ENCODE measurements at places on chromosomes 6 and 20. TPM values are rescaled to one million over a fixed set of nuclear protein-coding genes. Genes with fewer than 3 reads are reported as not detected.

GRCh38 chr20:64042054-64042781 lies 6.2 kb downstream of the C20orf204 start:
- H3K36me3 ChIP-seq = no peaks in the 10 kb centered on the region
- H3K4me3 ChIP-seq = peak overlapping the region; percentile 20
- DNase-seq = no peak
- H3K27me3 ChIP-seq = peaks cover 11% of the 10 kb centered on the region
- no peaks in the 10 kb centered on the region for H3K4me1 ChIP-seq
- no peak overlapping the region for H3K27ac ChIP-seq

DNA sequence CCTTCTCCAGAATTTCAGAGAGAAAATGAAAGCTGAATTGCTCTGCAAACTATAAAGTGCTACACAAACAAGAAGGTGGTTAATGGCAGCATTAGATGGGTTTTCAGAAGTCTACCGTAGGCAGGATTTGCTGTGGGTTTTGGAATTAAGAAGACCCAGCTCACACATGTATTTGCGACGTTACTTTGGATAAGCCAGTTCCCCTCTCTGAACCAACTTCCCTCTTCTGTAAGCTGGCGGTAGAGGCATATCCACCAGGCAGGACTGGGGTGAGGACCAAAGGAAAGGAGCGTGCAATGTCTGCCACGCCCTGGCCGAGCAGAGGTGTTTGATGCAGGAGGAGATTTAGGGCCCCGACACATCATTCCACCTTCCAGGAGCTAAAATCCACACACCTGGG lies 6.9 kb downstream of the RSPO4 start:
- H3K36me3 ChIP-seq = no peaks in the 10 kb centered on the region
- H3K27ac ChIP-seq = no peak overlapping the region
- no peaks in the 10 kb centered on the region for H3K27me3 ChIP-seq
- H3K4me3 ChIP-seq = no peak overlapping the region
- no peaks in the 10 kb centered on the region for H3K4me1 ChIP-seq
- no peak for DNase-seq

DNA sequence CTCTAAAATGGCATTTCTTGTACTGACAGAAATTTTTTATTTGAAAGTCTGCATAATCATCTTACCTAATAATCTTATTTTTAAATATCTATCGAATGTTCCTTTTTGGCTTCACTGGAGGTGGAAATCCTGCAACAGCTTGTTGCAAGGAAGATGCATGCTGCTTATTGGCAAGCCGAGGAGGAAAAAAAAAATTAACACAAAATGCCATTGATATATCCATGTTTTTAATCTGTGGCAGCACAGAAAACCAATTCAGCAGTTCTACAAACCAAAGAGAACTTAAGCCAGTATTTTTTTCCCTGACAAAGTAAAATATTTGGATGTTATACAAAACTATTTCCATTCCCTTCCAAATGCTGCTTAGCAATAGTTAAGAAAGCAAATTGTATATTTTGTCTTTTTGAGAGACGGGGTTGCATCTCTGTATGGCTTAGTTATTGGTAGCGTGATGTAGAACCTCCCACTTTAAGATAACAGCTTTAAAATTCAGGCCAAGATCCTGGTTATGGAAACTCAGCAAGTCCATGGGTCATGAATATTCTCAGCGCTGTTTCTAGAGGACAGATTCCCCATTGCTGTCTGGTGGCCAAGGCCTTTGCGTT lies 231.4 kb downstream of the TMEM242 start:
- H3K4me1 ChIP-seq = no peaks in the 10 kb centered on the region
- no peak for DNase-seq
- no peaks in the 10 kb centered on the region for H3K27me3 ChIP-seq
- H3K27ac ChIP-seq = no peak overlapping the region

GRCh38 chr6:93177918-93178317 lies 241.4 kb downstream of the EPHA7 start:
- no peaks in the 10 kb centered on the region for H3K4me1 ChIP-seq
- no peak overlapping the region for H3K4me3 ChIP-seq
- H3K27ac ChIP-seq = no peak overlapping the region
- no peaks in the 10 kb centered on the region for H3K27me3 ChIP-seq

GRCh38 chr6:42418724-42419123 lies 33.0 kb downstream of the TRERF1 start:
- H3K4me1 ChIP-seq = no peaks in the 10 kb centered on the region
- H3K4me3 ChIP-seq = no peak overlapping the region
- H3K36me3 ChIP-seq = no peaks in the 10 kb centered on the region

Gene IRAK1BP1
- total RNA-seq = 0.49 TPM

DNA sequence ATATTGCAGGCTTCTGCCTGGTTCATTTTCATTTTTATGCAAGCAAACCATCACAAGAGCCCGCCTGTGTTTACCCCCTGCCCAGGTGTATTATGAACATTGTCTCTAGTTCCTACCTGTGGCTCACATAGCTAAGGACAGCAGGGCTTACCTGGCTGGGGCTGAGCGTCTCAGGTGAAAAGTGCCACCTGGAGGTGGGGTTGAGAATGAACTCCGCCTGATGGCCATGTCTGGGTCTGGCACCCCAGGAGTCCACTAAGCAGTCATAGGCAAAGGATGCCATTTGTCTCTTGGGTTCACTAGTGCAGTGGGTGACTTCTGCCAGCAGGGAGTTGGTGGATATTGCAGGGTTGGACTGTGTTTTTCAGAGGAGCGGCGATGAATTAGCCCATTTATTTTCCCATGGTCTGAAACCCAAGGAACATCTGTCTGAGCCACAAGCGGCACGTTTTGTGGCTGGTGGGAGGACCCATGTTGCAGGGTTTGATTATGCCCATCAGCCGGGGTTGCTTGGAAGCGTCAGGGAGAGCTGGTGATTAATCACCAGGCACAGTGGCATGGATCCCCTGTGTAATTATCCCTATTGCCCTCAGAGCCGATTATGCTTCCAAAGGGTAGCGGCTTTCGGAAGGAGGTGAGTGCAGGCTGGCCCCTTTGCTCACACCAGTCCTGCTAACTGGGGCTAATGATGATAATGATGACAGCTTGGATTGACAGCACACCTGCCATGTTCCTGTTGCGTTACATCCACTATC lies 92.1 kb downstream of the CDH26 start:
- no peaks in the 10 kb centered on the region for H3K4me1 ChIP-seq
- no peak for DNase-seq
- H3K4me3 ChIP-seq = no peak overlapping the region
- no peaks in the 10 kb centered on the region for H3K36me3 ChIP-seq
- peaks cover 19% of the 10 kb centered on the region for H3K27me3 ChIP-seq

GRCh38 chr6:158361961-158362669 lies 49.9 kb downstream of the TULP4 start:
- DNase-seq = no peak
- H3K36me3 ChIP-seq = no peaks in the 10 kb centered on the region
- no peak overlapping the region for H3K27ac ChIP-seq
- H3K27me3 ChIP-seq = no peaks in the 10 kb centered on the region

DNA sequence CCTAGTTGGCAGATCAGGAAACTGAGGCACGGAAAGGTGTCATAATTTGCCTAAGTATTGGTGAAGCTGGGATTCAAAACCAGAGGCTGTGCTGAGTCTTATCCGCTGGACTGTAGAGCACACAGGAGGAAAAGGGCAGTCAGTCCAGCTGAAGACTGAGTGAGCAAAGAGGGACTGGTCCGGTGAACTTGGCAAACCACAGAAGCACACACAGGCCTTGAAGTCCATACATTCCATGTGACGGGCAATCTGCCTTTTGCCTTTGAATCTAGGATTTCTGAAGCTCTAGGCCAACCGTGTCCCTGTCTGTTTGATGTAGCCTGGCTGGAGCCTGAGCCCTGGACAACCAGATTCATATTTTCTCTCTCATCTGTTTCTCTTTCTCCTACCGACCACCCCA lies 34.3 kb upstream of the EPB41L1 start:
- no peak for DNase-seq
- no peak overlapping the region for H3K27ac ChIP-seq
- H3K4me3 ChIP-seq = no peak overlapping the region
- H3K27me3 ChIP-seq = no peaks in the 10 kb centered on the region
- H3K36me3 ChIP-seq = no peaks in the 10 kb centered on the region

Gene TGM2
- total RNA-seq = 748 TPM

GRCh38 chr20:64149809-64150560 lies 14.3 kb upstream of the MYT1 start:
- no peak overlapping the region for H3K27ac ChIP-seq
- H3K27me3 ChIP-seq = no peaks in the 10 kb centered on the region
- no peak for DNase-seq
- H3K4me3 ChIP-seq = no peak overlapping the region
- H3K4me1 ChIP-seq = no peaks in the 10 kb centered on the region
- no peaks in the 10 kb centered on the region for H3K36me3 ChIP-seq

- H3K27ac ChIP-seq = peak overlapping the region; percentile 71
- peak overlapping the region; percentile 59 for H3K4me3 ChIP-seq
- peak; percentile 95 for DNase-seq
- H3K4me1 ChIP-seq = no peaks in the 10 kb centered on the region
- H3K36me3 ChIP-seq = no peaks in the 10 kb centered on the region
- no peaks in the 10 kb centered on the region for H3K27me3 ChIP-seq
These were observed 16.1 kb downstream of the ZSCAN12 start for GRCh38 chr6:28383235-28384142.

Data from right lobe of liver (tissue), 6 donors.